ENCODE measurements at places on chromosomes 16 and 17.

DNA sequence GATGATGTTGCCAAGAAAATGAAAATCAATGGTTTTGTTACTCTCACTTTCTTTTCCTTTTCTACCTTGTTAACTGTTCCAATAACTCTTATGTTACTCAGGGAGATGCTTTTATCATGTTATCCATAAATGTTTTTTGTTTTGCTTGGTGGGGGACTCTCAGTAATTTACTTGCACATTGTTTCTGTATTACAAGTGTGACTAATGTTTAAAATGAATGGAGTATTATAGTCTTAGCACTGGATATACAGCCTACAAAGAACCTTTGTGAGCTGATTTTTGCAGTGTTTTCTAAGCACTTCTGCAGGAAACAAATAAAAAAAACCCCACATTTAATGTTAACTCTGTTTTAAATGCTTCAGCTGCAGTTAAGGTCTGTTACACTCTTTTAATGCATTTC lies 12.1 kb downstream of the VMP1 start:
- DNase-seq, result no peak

DNA sequence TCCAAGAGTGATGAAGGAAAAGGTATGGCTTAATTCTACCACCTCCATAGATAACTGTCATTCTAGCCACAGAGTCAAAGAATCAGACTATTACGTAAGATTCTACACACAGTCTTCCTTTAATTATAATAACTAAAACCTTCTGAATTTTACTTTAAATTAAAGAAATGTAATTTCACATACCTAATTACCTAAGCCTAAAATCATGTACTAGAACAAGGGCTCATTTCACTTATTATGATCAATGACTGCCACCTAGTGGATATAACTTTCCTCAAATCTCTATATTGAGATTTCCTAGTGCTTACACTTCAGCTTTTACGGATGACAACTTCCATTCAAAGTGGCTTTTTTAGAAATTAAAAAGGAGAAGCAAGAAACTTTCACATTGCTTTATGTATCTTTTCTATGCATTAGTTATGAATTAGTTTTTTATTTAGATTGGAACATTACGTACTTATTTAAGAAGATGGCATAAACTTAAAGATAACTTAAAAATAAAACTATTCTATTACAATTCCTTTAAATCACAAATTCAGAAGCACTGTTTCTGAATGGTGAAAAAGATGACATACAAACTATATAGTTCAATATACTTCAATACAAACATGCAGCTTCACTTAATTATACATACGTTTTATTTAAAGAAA lies 18.2 kb upstream of the ABCA10 start:
- peak; percentile 14 for DNase-seq

GRCh38 chr16:84687715-84688114 lies 12.1 kb upstream of the USP10 start:
- no peak for DNase-seq

DNA sequence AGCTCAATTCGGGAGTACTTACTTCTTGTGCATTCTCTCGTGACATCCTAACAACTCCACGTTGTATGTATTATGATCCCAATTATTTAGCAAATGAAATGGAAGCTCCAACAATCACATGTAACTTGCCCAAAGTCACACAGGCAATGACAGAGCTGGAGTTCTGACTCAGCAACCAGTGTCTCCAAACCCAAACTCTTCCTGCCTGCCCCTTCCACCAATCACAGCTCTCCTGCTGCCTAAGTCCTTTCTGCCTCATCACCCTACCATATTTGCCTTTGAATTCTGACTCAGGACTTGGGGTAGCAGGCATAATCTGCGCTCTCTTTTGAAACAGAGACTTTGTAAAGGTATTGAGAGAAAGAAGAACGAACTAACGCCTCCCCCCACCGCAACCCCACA lies 245.2 kb upstream of the MAF start:
- DNase-seq, result no peak

DNA sequence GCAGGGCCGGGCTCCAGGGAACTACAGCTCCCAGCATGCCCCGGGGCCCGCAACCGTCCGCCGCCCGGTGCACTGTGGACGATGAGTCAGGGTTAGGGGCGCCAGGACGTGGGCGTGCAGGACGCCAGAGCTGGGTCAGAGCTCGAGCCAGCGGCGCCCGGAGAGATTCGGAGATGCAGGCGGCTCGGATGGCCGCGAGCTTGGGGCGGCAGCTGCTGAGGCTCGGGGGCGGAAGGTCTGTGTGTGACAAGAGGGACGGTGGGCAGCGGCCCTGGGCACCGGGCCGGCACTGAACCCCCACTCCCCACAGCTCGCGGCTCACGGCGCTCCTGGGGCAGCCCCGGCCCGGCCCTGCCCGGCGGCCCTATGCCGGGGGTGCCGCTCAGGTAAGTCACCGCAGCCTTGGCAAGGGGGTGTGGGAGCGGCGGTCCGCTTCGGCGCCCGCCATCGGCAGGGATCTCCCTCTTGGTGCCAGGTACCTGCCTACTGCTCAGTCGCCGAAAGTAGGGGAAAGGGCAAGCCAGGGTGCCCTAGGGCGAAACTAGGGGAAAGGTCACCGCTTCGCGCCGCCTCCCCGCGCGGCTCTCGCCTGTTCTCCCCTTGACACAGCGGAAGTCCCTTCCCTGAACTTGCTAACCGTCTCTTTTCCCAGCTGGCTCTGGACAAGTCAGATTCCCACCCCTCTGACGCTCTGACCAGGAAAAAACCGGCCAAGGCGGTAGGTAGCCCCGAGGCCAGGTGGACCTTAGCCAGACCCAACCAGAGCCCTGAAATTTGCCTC lies at the start of the genes ACADVL and DLG4:
ACADVL (plus strand) TSS at position 127 of the 781 bp plus-strand sequence; CDS start at position 174, 47 bp downstream.
DLG4 (minus strand) TSS at position 25 of the 781 bp plus-strand sequence.
- peak; percentile 79 for DNase-seq

DNA sequence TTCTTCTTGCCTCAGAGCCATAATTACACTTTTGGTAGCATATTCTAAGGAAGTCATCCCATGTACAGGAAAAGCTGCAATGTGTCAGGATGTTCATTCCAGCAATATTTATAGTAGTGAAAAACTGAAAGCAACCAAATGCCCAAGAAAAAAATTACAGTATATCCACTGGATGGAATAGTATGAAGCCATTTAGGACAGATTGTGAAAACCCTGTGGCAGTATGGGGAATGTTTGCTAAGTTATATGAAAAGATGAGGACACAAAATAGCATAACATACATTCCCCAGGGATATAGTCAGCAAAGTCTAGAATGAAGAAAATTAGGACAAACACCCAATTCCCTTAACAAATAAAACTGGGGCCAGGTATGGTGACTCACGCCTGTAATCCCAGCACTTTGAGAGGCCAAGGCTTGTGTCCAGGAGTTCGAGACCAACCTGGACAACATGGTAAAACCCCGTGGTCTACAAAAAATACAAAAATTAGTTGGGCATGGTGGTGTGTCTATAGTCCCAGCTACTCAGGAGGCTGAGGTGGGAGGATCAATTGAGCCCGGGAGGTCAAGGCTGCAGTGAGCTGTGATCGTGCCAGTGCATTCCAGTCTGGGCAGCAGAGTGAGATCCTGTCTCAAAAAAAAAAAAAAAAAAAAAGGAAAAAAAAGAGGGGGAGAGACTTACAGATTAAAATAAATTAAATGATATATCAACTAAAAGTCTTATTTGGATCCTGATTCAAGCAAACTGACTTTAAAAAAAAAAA lies 2.3 kb downstream of the LRRC3C start:
- DNase-seq, result no peak

Measured in NCI-H510A (cell line).